ENCODE measurements at places on chromosomes 5 and 9.
A peak's percentile ranks its signal among the peaks of the same experiment; 100 is the strongest.

GRCh38 chr5:131756942-131757341 is 39.9 kb downstream of the FNIP1 start:
- DNase-seq = no peak

DNA sequence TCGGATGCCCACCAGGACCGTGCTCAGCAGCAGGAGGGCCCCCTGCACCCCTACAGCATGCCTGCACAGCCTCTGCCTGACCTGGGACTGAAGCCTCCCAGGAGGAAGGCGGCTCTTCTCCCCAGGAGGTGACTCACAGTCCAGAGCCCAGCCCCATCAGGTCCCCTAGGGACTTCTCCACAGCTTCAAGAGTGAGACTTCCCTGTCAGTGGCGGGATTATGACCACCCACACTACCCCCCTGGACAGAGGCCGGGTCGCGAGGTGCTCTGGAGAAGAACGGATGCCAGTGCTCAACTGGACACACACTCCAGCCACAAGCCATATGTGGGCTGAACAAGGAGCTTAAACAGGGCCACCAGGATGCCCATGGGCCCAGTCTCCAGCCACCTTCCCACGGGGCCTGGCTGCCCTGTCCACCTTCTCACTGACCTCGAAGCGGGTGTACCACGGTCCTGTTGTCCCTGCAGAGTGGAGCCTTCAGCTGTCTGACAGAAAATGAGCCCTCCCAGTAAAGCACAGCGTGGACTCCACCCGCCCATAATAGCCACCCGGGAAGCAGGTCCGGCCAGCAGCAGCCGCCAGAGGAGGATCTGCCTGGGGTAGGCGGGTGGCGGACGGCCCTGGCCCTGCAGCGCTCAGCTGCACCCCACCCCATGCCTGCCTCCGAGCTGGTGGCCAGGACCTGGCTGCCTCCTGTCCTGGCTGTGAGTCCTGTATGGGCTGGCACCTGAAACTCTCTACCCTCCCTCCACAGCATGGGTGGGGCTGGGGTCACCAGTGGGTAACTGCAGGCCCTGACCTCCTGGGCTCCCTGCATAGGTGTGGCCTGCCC is 54.7 kb downstream of the SEMA4D start:
- DNase-seq = peak; percentile 21

DNA sequence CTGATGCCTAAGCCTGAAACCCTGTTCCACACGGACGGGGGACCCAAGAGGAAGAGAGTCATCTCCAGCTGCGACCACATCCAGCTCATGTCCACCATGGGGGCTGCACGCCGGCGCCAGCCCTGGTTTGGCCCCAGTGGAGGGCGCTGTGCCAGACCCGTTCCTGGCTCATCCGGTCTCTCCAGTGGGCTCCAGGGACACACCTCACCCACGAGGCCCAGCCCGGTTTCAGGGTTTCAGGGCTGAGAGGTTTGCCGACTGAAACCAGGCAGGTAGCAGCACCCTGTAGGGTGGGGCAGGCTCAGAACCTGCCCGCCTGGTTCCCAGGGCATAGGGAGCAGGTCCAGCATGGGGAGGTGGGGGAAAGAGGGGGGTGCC is 71.4 kb upstream of the STXBP1 start:
- DNase-seq = no peak

- no peak for DNase-seq
Measured at GRCh38 chr9:117305454-117305853, 109.4 kb downstream of the ASTN2 start.

DNA sequence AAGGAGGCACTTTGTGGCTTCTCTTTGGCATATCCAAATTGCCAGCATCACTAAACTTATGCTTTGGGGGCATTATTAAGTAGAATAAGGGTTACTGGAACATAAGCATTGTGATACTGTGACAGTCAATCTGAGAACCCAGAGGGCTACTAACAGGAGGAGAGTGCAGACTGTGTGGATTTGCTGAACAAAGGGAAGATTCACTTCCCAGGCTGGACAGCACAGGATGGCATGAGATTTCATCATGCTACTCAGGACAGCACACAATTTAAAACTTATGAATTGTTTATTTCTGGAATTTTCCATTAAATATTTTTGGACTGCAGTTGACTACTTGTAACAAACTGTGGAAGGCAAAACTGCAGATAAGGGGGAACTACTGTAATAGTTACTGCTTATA is 212.5 kb downstream of the TMC1 start:
- DNase-seq = peak; percentile 2

DNA sequence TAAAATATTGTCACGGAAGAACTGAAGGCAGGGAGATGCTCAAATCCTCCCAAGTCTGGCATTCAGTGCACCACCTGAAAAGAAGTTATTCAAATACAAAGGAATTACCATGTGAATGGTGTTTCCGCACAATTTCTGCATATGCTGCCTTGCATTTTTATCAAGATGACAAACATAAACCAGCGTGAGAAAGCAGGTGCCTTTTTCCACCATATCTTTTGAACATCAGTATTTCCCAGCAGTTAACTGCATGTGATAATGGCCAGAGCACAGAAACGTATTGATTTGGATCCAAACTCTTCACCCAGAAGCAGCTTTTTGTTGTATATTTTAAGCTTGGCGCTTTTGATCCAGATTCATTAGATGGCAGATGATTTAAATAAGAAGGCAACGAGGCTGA is 808.0 kb downstream of the TLE1 start:
- DNase-seq = no peak

- DNase-seq = no peak
Measured at GRCh38 chr5:50593681-50594080, 72.8 kb upstream of the PARP8 start.

DNA sequence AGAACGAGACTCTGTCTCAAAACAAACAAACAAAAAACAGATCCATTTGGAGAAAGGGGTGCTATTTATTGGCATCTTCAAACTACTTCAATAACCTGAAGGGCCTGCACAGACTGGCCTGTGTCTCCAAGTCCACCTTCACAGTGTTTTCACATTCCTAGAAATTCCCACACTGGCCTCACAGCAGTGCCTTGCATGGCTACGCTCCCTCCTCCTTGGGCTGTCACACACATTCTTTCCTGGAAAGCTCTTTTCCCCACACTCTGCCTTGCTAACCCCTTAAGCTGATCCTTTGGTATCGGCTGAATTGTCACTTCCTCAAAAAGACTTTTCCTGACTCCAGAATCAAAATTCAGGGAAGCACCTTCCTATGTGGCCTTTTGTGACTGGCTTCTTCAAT is 19.8 kb downstream of the FAM151B start:
- DNase-seq = no peak

GRCh38 chr5:130885027-130885426 is 280.0 kb downstream of the HINT1 start:
- DNase-seq = no peak

- DNase-seq = peak; percentile 49
Measured at GRCh38 chr5:159286420-159287035, 23.4 kb downstream of the UBLCP1 start.

DNA sequence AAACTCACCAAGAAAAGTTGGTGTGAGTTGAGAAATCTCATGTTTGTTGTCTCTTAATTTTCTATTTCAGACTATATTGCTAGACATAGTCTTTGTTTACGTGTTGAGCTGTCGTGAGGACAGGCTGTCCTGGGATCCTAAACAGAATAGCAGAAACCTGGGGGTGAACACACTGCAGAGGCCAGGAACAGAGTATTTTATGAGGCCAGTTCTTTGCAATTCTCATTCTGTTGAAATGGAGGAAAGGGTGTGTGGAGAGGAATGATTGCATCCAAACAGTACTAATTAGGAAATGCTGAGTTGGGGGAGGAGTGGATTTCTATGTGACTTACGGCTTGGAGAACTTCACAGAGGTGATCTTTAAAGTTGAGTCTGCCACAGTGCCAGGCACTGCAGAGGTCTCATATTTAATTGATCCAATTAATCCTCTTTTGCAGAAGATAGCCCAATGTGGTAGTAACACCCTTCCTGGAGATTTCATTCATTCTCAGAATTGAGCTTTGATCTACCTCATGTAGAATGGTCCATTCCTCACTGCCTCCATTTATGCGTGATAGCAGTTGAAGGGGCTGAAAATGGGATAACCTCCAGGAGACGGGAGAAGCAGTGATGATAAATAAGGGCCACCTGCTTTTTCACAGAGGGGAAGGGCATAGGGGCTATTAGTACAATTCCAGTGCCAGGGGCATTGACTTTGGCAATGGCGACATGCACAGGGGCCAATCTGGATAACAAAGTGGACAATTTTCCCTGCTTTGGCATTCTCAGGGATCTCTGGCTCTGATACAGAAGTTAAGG is 84.7 kb upstream of the TNFAIP8 start:
- DNase-seq = peak; percentile 27

DNA sequence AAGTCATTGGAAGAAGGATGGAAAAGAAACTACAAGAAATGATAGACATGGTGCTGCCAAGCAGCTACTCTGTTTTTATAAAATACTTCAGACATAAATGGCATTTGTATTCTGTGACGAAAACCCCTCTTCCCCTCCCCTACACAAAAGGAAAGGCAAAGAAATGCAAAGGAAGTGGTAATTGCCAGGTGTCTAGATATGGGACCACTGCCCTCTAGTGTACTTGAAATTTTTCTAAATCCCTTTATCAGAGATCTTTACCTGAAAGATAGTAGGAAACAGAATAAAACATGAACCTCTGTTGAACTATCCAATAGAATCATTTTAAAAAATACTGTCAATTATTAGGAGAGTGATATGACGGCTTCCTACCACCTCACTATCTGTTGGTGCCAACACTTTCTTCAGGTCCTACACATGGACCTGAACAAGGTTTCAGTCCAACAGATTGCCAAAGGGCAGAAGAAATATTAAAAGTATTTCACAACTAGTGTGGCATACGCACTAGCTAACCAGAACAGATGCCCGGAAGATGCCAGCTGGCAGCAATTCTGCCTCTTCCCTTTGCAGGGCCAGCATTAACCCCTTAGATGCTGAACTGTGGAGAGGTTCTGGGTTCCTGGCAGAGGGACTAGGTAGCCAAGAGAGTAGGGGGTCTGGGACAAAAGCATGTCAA is 104.1 kb downstream of the TSSK1B start:
- DNase-seq = peak; percentile 87

- DNase-seq = no peak
Measured at GRCh38 chr5:41404757-41405156, 105.6 kb downstream of the PLCXD3 start.

DNA sequence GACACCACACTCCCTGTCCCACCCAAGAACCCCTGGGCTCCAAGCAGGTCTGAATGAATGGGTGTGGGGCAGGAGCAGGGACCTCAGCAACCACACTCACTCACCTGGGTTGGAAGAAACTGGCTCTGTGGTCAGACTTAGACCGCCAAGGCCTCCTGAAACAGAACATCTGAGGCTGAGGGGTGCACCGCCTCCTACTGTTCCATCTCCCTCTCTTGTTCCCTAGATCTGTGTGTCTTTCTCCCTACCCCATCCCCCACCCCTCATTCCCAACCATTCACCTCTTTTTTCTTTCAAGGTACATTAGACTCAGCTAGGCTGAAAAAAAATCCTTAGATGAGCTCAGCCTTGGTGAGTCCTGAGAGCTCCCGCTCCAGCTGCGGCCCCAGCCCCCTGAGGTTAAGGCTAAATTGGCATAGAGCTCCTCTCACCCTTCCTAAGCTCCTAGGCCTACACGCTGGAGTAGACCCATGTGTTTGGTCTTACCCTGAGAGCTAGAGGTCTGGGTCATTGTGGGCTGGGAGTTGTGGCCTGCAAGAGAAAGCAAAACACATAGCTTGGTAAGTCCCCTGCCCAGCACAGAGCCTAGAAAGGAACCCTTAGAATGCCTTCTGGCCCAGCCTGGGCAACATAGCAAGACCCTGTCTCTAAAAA is 4.8 kb downstream of the ECSCR start:
- DNase-seq = no peak

GRCh38 chr9:101530076-101530711 is 3.5 kb upstream of the RNF20 start:
- peak; percentile 71 for DNase-seq

DNA sequence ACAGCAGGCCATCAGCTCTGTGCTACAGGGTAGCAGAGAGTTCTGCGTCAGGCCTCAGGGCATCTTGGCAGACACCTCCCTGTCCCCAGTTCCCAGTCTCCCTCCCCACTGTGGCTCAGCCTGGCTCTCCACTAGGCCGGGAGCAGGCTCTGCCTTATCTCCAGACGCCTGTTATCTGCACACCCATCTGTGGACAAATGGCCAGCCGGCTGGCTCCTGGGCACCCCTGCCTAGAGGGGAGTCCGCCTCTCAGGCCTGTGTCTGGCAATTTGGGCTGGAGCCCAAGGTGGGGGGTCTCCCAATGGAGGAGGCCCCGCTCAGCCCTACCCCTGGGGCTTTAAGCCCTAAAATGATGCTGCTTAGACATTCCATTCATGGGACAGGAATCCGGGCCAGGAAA is 39.2 kb upstream of the HAND1 start:
- DNase-seq = no peak

DNA sequence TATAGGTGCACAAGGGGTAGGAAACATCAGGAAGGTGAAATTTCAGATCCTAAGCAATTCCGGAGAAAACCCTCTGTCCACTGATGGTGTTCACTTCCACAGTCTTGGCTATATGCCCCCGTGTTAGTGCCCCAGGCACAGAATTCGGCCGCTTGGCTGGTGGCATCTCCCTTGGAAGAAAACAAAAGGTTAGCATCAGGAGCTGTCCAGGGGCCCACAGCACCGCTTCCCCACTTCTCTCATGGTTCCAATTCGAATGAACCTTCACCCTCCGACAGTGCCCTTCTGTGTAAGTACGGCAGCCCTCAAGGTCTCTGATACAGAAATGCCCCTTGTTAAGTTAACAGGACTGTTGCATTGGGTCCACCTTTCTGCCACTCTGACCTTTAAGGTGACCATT is 409.0 kb downstream of the GADD45G start:
- DNase-seq = no peak

DNA sequence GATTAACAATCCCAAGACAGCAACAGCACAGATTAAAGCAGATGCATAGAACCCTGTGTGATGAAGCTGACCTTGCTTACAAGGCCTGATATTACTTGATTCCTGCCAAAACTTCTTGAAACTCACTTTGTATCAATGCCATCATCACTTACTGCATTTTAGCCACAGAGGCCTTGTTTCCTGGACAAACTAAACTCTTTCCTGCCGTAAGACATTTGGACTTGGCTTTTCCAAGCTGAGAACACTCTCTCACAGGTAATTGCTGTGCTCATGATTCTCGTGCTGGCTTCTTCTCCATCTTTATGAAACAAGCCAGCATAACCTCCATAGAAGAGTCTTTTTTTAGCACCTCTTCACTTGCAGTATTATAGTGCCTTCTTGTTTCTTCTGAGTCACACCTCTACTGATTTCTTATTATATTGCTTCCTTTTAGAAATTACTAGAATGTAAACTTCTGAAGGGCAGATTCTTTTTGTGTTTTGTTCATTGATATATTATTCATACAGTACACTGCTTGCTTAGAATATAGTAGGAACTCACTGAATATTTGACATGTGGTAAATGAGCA is 456.5 kb upstream of the ZNF608 start:
- no peak for DNase-seq

DNA sequence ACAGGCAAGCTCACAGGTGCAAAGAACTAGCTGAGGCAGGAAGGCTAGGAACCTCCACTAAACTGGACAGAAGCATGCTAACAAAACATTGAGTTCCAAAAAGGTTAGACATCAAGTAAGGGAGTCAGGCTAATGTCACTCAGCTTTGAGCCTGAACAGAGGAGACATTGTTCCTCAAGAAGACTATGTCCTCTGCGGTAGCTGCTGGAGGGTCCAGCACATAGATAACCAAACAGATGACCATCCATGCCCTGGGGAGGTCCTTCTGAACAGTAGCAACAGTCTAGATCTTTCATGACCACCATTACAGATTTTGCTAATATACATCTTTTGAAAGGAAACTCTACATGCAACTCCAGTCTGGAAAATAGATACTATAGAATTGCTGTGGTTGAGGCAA is 57.7 kb downstream of the CYSTM1 start:
- no peak for DNase-seq

- DNase-seq = no peak
Measured at GRCh38 chr5:42593591-42593990, 163.0 kb upstream of the CCDC152 start.
